ENCODE measurements at places on chromosomes 3 and 15.

DNA sequence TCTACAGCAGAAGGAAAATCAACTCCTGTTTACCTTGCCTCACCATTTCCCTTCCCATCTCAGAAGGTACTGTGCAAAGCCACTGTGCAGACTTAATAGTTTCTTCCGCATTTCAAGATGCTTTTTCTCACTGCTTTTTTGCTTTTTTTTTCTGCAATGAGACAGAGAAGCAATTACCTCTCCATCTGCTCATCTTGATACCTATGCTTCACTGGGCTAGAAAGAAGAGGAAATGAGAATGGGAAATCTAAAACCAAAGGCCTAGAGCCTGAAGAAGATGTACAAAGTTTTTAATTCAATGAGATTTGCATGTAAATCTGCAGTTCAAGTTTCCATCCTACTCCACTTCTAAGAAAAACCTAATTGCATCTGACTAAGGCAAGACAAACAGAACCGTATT lies 238.1 kb upstream of the SETMAR start:
- no peak for DNase-seq

- no peak for DNase-seq
These were observed 172.9 kb upstream of the SLC2A2 start for GRCh38 chr3:171199473-171199829.

DNA sequence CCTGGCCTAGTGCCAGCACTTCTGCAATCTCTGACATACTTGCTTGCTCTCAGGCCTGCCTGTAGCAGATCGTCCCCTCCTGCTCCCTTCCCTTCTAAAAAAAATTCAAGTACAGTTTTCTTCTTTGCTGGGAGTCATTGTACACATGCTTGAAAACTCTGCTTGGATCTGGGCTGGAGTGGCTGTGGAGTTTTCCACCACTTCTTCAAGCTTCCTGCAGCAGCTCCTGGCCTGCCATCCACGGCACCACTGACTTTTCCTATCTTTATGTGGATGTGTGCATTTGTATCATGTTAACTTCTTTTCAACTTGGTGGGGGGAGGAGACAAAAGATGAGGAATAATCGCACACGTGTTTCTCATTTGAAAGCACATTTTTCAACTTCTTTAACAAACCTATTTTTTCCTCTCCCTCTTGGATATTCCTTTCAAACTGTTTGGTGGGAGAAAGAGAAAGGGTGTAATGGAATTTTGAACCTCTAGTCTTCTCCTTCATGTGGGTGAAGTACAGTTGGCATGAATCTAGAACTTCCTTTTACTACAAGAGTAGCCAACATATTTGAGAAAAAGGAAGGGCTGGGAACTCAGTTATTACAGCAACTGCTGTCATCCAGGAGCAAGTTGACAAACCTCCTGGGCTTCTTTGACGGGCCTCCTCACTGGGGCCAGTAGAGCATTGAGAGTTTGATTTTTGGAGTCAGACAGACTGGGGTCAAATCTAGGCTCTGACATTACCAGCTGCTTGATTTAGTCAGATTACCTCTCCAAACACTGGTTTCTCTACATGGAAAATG lies 61.2 kb upstream of the LRTM1 start:
- peak; percentile 54 for DNase-seq

- DNase-seq, result peak; percentile 61
These were observed 139.7 kb downstream of the STAG1 start for GRCh38 chr3:136612512-136612911.

- no peak for DNase-seq
These were observed 6.1 kb upstream of the NR2E3 start for GRCh38 chr15:71804226-71804625.

- no peak for DNase-seq
These were observed 47.7 kb downstream of the CMSS1 start for GRCh38 chr3:99865321-99865720.

GRCh38 chr15:75542386-75542797 lies 36.7 kb downstream of the PTPN9 start:
- no peak for DNase-seq

DNA sequence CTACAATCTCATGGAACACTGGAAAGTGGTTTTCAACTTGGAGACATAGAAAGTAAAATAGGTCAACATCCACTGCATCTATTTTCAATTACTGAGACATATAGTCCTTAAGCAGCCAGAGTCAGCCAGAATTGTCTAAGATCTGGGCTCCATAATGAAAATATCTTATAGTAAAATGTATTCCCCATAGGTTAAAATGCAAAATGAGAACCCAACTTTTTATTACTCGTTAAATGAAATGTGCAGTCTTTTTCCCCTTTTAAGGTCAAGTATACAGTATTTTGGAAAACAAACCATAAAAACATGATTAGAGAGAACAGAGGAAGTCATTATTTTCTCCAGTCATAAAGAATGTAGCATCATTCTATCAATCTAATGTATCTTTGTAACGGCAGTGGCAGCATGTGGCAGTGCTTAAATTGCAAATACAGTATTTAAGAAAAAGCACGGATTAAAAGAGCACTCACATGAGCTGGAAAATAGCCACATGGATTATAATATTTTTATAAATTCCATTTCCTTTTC lies 64.4 kb upstream of the CPB1 start:
- no peak for DNase-seq

DNA sequence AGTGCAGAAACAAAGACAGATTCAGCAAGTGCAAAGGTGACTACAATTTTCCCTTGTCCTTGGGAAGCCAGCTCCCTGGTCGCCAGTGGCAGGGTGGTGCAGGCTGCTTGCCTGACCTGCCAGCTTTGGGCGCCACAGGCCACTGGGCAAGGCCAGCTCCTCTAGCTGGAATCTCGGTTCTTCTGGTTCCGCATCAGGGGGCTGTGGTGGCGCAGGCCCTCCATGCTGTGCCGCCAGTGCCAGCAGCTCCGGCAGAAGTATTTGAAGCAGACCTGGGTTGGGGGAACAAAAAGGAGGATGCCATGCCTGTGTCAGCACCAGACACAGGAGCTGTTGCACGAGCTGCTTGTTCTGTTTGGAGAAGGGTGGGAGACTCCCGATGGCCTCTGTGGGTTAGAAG lies 4.2 kb upstream of the RPS17 start:
- no peak for DNase-seq

DNA sequence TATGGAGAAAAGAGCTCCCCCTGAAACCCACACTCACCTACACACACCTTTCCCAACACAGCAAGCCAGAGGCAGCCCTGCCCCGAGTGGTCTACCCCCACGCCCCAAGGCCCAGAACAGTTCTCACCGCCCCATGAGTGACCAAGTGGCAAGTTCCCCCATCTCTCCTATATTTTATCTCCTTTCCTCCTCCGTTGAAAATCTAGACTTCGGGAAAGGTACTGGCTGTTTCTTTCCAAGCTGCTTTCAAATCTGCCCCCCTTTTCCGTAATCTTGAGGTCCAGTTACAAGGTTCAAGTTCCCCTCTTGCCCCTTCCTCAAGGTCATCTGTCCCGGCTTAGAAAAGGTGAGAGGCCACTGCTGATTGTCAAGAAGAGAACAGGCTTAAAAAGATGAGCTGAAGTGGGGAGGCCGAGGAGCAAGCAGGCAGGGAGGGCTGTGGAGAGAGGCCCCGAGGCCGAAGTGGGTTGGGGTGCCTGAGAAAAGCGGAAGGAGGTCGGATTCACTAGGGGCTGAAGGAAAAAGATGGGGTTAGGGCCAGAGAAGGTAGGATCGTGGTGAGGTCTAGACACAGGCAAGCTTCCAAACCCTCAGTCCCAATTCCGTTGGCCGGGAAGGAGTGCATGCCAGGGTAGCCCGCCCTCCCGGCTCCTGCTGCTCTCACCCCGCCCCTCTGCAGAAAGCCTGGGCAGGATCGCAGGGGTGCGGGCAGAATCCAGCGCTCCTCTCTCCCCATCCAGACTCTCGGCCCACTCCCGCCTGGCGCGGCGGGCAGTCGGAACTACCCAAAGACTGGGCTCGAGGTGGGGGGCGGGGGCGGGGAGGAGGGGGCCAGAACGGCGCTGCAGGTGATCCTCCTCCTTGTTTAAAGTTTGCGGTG lies 1.7 kb downstream of the SEMA5B start:
- no peak for DNase-seq

- no peak for DNase-seq
These were observed 4.5 kb downstream of the SMC4 start for GRCh38 chr3:160403796-160404470.

DNA sequence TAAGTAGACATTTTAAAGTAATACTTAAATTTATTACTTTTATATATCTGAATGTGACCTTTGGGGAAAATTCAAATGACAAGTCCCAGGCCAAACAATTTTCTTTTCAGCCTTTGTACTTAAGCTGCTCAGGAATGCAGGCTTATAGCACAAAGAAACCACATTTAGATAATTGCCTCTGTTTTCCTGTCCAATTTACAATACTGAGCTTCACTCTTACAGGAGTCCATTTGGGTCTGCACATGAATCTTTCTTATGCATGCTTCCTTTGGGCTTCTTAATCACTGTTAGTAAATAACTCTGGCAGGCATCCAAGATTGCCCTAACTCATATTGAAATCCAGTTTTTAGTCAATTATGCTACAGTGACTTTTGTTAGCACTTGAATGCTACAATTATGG lies 459.4 kb upstream of the TGFBR2 start:
- DNase-seq, result no peak

- no peak for DNase-seq
These were observed 107.4 kb downstream of the KLHL25 start for GRCh38 chr15:85687329-85687728.

DNA sequence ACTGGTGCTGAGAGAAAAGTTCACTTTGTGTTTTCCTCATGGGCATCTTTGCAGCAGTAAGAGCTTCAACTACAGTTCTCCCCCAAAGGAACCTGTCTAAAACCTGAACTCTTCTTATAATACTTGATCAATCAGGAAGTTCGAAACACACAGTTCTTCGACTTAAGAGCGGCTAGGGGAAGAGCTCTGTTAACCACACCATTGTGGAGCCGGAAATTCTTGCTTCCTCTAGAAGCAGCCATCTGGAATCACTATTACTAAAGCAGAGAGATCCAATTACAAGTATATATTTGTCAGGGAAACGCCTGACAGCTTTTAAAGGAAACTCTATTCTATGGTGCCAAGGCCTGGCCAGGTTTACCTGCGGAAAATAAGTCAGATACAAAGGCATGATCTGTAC lies 337.3 kb upstream of the CBLB start:
- DNase-seq, result no peak

DNA sequence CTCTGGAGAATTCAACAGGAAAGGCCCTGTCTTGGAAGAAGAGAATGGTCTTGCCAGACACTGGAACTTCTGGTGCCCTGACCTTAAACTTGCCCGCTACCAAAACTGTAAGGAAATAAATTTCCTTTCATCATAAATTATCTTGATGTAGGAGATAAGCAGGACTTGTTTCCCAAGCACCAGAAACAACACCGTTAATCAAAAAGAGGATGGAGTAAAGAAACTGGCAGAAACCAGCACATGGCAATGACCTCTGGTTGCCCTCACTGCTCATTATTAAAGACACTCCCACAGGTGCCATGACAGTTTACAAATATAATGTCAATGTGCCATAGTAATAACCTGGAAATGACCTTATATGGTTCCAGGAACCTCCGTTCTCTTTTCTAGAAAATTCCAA lies 426.1 kb downstream of the EDEM1 start:
- no peak for DNase-seq

- DNase-seq, result peak; percentile 88
These were observed 99.0 kb upstream of the LIPC start for GRCh38 chr15:58332676-58333400.

GRCh38 chr3:113136071-113136470 lies 75.3 kb upstream of the BOC start:
- DNase-seq, result peak; percentile 13

- no peak for DNase-seq
These were observed 1034.6 kb downstream of the DIPK2A start for GRCh38 chr3:145006271-145006670.

DNA sequence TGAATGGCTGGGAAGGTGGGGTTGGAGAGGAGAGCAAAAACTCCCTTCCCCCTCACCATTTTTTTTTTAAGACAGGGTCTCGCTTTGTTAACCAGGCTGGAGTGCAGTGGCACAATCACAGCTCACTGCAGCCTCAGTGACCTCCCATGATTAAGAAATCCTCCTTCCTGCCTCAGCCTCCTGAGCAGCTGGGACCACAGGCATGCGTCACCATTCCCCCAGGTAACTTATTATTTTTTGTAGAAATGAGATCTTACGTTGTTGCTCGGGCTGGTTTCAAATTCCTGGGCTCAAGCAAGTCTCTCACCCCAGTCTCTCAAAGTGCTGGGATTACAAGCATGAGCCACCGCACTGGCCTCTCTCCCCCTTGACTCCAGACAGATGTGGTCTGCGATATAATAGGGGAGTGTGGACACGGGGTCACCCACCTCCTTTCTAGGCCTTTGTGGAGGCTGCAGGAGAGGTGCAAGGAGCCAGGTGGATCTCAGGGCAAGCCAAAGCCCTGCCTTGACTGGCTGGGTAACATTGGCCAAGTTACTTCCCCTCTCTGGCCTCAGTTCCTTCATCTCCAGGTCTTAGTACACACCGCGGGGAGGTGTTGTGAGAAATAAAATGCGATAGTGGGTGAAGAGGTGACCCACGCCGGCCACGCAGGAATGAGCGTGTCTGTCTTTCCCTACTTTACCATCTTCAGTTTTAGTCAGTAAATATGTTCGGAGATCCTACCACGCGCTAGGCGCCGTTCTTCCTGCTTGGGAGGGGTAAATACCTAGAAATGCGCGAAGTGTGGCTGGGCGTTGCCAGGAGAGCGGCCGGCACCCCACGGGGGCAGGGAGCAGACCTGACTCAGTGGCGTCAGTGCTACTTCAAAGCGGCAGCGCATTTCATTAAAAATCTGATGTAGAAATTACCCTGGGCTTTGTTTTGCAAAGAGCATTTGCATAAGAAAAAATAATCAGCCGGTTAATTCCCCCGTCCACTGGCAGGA lies 20.2 kb upstream of the CORO2B start:
- no peak for DNase-seq

DNA sequence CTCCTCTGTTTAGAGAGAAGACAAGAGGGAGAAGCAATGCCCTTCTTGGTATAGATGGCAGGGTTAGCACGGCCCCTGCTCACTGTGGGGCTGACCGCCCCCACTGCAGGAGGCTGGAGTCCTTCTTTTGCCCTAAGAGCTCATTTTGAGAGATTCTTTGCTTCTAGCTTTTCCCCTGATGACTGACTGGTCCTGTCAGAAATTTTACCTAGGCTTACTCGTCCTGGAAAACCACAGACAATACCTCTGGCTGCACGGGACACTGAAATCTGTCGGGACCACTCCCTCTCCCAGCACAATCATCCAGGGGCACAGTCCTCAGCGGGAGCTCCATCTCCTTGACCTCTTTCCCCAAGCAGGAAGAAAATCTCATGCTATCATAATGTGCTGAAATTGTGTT lies 143.0 kb upstream of the RGMA start:
- no peak for DNase-seq

- no peak for DNase-seq
These were observed 166.7 kb downstream of the SLCO3A1 start for GRCh38 chr15:92020207-92020606.

DNA sequence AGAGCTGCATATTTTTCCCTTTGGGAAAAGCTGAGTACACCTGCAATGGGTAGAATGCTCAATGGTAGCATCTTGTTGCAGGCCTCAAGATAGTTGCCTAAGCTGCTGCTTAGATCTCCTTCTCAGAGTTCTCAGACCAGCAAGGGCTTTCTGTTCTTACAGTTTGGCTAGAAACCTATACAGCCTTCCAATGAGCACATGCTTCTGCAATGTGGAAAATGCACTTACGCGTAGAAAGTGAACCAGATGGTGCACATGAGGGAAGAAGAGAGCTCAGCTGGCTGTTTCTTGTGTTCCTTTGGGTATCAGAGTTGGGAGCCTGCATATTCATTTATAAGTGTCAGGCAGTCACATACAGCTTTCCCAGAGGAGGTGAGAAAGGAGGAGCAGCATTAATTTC lies 136.4 kb downstream of the B3GALNT1 start:
- no peak for DNase-seq

- DNase-seq, result no peak
These were observed 18.9 kb upstream of the GOLGB1 start for GRCh38 chr3:121768452-121768851.
